ENCODE measurements at places on chromosomes 6 and 20. TPM values are rescaled to one million over a fixed set of nuclear protein-coding genes. Genes with fewer than 3 reads are reported as not detected.

DNA sequence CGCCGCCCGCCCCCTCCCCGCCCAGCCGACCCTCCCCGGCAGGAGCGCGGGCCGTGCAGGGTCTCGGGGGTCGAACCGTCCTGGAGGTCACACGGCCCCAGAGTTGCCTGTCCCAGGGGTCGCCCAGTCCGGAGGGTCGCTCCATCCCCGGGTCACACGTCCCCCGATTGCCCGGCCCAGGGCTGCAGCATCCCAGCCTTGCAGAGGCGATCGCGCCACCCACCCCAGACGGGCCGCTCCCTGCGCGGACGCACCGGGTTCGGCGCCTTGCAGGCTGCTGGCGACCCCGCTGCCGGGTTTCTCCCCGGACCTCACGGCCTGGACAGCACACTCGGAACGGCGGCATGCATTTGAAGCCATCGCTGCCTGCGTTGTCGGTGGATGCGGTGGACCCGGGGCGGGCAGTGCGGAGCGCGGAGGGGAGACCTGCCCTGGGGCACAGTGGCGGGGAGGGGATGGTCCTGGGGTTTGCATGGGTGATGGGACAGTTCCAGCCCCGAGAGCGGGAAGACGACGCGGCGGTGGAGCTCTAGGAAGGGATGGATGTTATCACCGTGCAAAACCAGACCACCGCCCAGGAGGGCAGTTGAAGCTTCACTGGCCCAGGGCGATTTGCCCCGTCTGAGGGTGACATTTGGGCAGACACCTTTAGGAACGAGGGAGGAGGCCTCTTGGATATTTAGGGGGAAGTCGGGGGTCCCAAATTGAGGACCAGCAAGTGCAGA, 22.7 kb upstream of the FRMD1 start:
- DNase-seq, result no peak

GRCh38 chr20:56506103-56506502, 18.4 kb upstream of the FAM209A start:
- no peak for DNase-seq

GRCh38 chr6:69155467-69155866, 520.4 kb downstream of the ADGRB3 start:
- no peak for DNase-seq

DNA sequence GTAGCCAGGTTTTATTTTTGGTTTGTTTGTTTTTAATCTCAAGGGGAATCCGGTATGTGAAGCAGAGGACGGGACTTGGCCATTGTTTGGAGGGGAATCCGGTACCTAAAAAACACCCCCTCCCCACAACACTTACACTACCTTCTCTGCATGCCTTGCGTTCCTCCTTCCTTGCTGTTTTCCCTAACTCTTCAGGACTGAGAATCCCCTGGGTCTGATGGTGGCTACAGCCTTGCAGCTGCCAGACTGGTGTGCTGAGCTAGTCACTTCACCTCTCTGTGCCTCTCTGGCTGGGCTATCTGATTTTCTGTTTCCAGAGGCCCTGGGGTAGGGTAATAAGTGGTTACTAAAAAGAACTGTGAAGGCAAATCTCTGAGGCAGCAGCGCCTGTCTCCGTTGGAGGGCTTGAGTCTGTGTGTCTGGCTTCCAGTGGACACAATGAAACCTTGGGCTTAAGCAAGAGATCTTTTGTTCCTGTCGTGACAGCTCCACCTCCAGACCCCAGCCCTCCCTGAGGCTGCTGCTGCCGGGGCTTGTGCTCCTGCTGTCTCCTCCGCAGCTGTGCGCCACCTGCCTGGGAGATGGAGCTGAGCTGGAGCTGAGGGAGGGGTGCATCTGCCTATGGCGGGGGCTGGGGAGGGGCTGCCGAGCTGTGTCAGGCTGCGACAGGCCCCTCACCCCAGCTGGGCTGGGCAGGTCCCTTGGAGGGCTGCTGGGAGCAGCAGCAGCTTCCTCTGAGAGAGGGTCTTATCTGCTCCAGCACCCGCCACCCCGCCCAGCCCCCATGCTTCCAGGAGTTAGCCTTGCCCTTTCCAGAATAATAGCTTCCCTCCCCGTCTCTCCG, 65.8 kb upstream of the CCDC167 start:
- DNase-seq, result no peak

BFSP1 gene
- 4.4 TPM for polyA plus RNA-seq

OR12D3 gene
- not detected for polyA plus RNA-seq

Data from left renal pelvis (tissue), 4 donors.